ENCODE measurements at places on chromosomes 5 and 9.

- no peak for DNase-seq
These were observed 60.3 kb downstream of the ZNF354C start for GRCh38 chr5:179120421-179120861.

DNA sequence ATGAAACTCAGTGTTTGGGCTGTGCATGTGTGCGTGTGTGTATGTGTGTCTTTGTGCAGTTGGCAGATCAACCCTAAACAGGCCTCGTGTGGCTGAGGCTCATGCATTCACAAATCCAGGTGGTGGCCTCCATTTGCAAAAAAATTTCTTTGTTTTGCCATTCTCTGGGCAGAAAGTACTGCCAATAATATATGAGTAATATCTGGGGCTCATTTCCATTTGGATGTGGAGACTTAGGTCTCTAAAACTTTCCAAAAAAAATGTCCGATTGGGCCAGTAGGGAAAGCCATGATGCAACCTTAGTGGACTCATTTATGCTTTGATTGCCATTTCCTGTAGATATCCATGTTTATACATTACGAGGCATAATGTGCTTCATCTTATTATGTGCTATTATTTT is 77.9 kb upstream of the RPS23 start:
- no peak for DNase-seq

DNA sequence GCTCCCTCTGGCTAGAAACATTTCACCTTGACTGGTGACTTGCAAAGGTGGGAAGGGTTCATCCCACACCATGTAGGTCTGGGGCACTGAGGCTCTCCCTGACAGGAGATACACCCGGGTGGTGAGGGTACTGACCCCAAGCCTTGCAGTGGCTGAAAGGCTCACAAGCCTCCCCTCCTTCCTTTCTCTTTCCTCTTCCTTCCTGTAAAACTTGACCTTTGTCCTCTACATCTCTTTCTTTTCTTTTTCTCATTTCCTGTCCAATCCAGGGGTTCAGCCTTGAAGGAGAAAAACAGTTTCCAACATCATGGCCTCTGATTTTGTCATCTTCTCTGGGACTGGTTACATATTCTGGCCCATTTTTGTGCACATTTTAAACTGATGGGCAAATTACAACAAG is 16.6 kb downstream of the FBP2 start:
- DNase-seq, result no peak

DNA sequence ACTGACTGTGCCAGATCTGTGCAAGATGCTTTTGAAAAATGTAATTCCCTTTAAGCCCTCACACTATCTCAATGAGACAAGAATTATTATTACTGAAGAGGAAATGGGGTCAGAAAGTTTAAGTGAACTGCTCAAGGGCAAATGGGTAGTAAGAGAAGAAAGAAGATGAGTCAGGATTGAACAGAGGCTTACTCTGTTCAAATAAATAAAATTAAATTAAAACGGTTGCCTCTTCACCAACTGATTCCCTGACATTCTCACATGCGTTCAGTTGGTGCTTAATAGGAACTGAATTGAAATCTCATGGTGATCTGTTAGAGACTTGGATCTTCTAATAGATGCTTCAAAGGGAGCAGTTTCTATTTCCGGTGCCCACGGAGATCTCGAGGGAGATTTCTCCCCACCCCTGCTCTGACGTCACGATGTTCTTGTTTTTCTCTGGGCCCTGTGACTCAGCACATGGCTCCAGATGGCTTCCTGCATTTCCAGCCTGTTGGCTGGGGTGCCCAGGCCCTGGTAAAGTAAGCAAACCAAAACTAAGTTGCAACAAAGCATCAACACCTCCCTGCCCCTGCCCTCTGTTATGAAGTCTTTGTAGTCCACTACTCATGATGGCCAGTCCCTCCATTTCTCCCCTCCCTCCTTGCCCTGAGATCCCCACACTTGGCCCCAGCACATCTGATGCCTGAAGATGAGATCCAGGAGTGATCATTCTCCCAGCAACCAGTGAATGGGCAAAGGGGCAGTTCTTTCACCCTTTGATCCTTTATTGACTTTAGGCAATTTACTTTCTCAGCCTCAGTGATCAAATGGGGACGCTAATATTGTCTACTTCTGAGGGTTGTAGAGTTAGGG is 106.1 kb upstream of the CPEB4 start:
- peak; percentile 55 for DNase-seq

GRCh38 chr9:89884356-89885083 is 279.7 kb downstream of the GADD45G start:
- no peak for DNase-seq

DNA sequence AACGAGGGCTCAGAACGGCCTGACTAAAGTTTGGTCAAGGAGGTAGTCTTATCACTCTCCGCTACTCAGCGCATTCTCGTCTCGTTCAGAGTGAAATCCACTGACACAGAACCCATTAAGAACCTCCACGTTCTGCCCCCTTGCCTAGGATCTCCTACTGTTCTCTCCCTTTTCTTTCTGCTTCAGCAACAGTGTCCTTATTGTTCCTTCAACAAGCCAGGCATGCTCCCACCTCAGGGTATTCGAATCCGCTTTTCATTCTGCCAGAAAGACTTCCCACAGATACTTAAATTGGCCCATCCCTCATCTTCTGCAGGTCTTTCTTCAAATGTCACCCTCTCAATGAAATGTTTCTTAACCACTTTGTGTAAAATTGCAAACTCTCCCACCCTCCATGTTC is 4.3 kb upstream of the ZNF354C start:
- no peak for DNase-seq

DNA sequence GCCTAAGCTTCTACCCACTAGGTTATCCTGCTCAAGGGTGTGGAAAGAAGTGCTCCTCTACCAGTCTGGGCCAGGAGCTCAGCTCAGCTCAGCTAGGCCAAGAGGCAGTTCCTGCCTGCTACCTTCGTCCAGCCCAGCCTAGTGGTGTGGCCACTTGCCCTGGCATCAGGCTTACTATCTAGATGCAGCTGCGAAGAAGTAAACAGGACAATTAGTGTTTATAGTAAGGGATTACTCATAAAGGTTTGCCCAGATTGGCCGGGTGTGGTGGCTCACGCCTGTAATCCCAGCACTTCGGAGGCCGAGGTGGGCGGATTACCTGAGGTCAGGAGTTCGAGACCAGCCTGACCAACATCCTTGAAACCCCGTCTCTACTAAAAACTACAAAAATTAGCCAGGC is 12.8 kb upstream of the SPATA24 start:
- no peak for DNase-seq

DNA sequence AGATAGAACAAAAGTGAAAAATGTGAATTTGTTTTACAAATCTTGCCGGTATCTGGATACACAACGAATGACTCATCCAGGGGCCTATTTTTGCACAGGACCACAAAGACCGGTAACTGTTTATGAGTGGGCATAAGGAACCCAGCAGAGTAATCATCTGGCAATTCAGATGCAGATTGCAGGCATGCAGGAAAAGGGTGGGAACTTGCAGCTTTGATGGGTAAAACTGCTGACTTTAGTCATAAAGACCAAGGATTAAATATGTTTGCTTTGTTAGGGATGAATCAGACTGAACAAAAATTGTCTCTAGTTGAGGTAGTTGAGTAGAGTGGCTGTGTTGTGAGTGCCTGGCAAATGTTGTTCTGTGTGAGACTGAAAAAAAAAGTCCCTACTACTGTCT is 309.6 kb upstream of the CCNH start:
- DNase-seq, result no peak

DNA sequence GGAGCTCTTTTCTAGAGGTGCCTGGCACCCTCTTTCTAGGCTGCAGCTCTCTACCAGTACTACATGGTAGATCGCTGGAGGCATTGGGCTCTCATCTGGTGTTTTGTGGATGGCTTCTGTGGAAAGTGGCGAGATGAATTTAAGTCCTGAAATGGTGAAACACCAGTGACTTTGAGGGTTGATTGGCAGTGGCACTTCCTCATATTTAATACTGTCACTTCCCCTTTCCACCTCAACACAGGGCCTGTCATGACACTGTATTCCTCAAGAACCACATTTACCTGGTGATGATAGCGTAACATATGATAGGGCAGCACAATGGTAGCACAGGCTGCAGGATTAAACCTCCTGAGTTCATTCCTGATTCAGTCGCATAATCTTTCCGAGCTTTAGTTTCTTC is 132.1 kb downstream of the KDM4C start:
- DNase-seq, result no peak

DNA sequence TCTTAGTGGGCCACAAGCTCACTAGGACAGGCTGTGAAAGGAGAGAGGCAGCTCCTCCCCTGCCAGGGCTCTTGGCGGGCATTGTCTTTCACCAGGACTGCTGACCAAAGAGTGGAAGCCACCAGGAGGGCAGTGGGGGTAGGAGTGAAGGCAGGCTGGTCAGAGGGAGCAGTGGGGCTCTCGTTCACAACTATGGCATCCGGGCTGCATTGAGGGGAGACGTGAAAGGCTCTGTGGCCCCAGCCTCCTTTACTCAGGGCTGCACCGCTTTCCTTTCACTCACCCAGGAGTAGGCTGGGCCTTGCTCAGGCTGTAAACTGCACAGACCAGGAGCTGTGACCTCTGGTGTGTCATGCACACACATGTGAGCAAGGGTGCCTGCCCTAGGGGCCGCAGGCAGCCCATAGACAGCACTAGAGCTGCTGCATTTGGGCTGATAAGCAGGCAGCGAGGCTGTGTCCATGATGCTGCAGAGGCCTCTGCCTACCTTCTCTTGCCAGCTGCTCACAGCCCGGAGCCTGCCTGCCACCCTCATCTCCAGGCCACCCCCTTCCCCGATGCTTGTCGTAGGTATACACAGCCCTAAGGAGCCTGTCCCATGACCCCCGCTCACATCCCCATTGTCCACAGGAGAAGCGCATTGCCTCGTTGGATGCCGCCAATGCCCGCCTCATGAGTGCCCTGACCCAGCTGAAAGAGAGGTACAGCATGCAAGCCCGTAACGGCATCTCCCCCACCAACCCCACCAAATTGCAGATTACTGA is 130.4 kb downstream of the DAB2IP start:
- no peak for DNase-seq

- peak; percentile 79 for DNase-seq
These were observed 18.3 kb upstream of the PHYHD1 start for GRCh38 chr9:128902351-128903078.

DNA sequence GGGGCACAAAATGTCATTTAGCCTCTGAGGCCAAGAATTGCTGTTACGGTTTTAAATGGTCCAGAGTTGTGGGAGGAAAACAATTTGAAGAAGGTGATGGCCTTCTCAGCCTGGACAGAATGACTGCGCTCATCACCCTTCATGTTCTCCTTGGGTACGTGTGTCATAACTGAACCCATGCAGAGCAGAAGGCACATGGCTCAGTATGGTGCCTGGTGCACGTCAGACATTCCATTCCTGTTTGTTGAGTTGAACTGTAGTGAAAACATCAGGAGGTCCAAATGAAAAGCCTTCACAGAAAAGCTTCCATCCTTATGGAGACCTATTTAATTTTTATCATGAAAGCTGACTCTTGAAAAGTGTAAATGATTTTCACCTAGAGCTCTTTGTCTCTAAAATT is 133.2 kb downstream of the CFAP90 start:
- DNase-seq, result no peak

GRCh38 chr9:36963346-36963745 is 70.7 kb downstream of the PAX5 start:
- no peak for DNase-seq

DNA sequence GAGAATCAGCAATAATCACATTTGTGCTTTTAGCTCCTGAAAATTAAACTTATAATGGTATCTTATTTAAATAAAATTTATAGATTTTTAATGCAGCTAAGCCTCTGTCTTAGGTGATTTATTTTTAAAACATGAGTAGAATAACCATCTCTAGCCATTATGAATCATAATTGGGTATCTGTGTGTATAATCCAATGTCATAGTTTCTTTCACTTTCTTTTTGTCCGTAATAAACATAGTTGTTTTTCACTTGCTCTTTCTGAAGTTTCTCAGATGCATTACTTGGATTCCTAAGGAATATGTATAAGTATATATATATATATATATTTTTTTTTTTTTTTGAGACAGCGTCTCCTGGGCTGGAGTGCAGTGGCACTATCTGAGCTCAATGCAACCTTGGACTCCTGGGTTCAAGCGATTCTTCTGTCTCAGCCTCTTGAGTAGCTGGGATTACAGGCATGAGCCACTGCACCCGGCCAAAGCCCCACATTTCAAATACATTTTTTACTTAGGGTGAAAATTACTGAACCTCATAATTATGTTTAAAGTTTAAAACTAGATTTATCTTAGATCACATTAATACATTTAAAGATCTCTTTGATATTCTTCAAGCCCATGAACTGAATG is 377.1 kb downstream of the PRDM9 start:
- no peak for DNase-seq

- no peak for DNase-seq
These were observed 218.9 kb downstream of the TARS1 start for GRCh38 chr5:33659526-33660169.

- no peak for DNase-seq
These were observed 150.2 kb downstream of the HMHB1 start for GRCh38 chr5:143962201-143962600.

GRCh38 chr5:130158036-130158435 is 253.8 kb downstream of the CHSY3 start:
- DNase-seq, result no peak

GRCh38 chr5:72108202-72109061 is 1.2 kb downstream of the MAP1B start:
- DNase-seq, result no peak

GRCh38 chr5:146051678-146052077 is 53.7 kb downstream of the PLAC8L1 start:
- no peak for DNase-seq

DNA sequence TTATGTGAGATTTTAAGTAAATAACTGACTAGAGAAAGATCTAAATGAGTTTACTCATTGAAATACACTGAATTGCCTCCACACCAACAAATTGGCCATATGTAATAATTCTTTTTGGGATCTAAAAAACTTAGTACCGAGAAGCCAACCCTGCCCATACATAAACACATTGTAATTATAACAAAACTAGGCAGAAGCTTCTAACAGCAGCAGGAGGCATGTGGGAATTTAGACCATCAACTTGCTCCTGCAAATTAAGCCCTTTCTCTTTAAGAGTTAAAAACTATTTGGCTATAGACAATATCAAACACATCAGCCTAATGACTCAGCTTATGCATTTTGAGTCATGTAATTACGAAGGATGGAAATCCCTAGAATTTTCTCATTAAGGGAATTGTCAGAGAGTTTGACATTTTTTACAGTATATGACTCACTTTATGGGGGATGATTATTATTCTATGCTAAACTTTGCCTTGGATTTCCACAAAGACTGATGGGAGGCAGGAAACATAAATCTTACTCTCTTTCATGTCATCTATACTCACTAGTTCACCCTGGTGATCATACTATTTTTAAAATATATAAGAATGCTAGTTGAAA is 1.0 kb downstream of the IL7R start:
- no peak for DNase-seq

DNA sequence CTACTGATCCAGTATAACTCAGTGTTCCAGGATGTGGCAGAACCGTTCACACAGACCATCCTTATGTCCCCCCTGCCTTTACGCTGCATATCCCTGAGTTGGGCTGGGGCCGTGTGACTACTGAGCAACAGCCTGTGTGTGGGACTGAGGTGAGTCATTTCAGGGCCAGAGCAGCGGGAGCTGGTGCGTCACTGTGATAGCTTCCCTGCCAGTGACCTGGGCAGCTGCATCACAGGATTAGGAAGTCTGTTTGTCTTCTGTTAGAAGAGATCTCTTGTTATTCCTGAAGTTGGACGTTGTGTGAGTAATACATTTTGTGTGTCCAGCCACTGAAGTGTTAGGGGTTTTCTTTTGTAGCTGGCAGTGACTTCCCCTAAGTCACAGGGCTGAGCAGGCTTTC is 35.6 kb downstream of the TPPP start:
- no peak for DNase-seq
